ENCODE measurements at places on chromosomes 13 and 19. TPM values are rescaled to one million over a fixed set of nuclear protein-coding genes. Genes with fewer than 3 reads are reported as not detected.

Gene KIR3DL2
- total RNA-seq = 0.27 TPM

Gene TEX26
- total RNA-seq = not detected

GRCh38 chr19:57363688-57364181, 384 bp downstream of the TRAPPC2B start:
- DNase-seq = no peak

DNA sequence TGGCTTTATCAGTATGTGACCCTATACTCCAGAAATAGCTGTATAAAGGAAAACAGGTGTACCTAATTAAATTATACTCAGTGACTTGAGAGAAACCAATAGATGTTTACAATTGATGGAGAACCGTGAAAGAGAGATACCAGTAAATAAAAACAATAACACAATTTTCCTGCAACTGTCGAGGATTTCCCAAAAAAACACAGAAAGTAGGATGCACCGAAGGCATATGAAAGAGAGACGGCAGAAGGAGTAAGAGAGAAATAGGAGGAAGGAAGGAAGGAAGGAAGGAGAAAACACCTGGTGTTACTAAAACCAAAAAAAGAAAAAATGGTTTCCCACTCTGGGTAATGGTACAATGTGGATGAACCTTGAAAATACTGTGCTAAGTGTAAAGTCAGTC, 6.8 kb upstream of the ZNF229 start:
- DNase-seq = no peak

Gene ADAMTSL5
- 2.7 TPM for total RNA-seq

DNA sequence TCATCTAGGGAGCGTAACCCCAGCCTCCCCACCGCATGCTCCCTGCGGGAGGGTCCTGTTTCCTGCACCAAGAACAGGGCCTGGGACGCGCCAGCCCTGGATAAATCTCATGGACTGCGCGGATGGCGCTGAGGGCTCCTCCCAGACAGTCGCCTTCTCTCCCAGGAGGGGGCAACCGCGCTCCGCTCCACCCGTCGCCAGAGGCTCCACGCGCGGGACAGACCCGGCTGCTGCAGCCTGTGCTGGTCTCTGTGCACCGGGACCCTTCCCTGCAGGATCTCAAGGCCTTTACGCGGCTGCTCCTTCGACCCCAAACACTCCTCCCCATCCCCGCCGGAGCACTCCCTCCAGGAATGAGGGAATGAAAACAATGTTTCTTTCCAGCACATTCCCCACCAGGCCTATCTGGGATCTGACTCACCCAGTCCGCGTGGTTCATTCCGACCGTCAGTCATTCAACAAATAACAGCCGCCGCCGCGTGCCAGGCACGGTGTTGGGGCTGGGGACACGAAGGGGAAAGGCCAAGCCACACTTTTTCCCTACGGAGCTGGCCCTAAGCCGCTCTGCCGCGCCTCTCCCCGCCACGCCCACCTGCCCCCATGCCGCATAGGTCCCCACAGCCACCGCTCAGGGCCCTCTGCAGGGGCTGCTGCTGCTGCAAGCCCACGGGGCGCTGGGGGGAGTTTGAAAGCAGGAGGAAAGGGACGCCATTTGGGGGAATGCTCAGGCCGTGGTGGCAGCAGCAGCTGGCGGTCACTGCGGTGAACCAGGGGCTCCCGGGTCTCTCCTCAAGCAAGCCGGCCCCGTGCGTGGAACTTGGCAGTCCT, 6.0 kb downstream of the PNMA8B start:
- DNase-seq = no peak

Gene ERICH6B
- total RNA-seq = not detected

GRCh38 chr13:91722267-91722884, 324.0 kb downstream of the GPC5 start:
- DNase-seq = peak; percentile 7

- DNase-seq = no peak
Observed at GRCh38 chr13:92994056-92994455, 232.6 kb upstream of the GPC6 start.

GRCh38 chr13:110023729-110024644, 237.6 kb upstream of the IRS2 start:
- no peak for DNase-seq
